NCI-H748 treated with DMSO at 0.1 percent for 48 hours (cell line): ENCODE measurements at places on chromosomes 3 and 15.

GRCh38 chr15:71203586-71204474, 88.6 kb downstream of the THSD4 start:
- peak; percentile 29 for DNase-seq

GRCh38 chr15:37773111-37773860, 161.2 kb upstream of the TMCO5A start:
- no peak for DNase-seq

- no peak for DNase-seq
Measured at GRCh38 chr3:184582646-184583577, 21.3 kb downstream of the EPHB3 start.

- DNase-seq: no peak
Measured at GRCh38 chr15:65408324-65409035, 14.3 kb downstream of the IGDCC4 start.

DNA sequence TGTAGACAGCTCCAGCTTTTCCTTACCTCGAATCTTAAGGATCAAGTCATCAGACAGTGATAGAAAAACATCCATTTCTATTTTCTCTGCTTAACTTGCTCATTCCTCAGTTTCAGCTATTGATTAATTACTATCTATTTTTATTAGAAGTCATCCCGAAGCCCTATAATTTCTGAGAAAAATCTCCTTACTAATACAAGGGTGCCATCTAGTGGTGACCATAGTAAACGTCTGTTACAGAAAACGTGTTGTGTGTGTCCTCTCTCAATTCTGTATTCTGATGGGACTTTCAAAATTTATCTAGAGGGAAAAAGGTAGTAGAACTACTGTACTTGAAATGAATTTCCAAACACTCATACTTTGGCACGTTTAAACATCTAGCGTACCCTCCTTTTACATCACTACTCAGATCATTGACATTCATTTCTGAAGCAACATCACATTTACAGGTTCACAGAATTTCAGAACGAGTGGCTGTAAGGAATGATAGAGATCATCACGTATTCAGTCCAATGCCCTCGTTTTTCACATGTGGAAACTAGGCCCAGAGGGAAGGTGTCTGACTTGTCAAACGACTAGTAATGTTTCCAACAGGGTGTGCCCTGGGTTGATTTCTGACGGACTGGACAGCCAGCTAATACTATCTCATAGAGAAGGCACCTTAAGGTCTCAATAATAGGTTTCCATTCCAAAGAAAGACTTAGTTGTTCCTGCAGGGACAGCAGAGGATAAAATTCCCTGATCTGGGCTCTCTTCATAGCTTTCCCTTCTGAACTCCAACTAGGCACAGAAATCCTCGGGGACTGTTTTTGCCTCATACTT, 25.6 kb downstream of the HACD2 start:
- DNase-seq: peak; percentile 23

- no peak for DNase-seq
Measured at GRCh38 chr3:125692361-125692760, 97.1 kb upstream of the OSBPL11 start.
